Femur (tissue), 1 donor: ENCODE measurements at places on chromosomes 4 and X.

DNA sequence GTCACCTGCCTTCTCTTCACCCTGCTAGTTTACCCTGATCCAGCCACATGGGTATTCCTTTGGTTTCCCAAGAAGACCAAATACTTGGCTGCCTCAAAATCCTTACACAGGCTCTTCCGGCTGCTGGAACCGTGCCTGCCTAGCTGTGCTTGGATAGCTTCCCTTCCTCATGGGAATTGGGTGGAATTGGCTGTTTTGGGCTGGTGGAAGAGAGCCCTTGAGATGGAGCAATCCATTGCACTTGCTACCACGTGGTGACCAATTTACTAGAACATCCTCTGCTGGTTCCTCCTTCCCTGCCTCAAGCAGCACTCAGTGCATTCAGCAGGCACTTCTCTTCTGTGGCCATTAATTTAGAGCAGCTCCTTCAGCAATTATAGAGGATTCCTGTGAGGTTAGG is 119.3 kb upstream of the AP1S2 start:
- no peak for DNase-seq

DNA sequence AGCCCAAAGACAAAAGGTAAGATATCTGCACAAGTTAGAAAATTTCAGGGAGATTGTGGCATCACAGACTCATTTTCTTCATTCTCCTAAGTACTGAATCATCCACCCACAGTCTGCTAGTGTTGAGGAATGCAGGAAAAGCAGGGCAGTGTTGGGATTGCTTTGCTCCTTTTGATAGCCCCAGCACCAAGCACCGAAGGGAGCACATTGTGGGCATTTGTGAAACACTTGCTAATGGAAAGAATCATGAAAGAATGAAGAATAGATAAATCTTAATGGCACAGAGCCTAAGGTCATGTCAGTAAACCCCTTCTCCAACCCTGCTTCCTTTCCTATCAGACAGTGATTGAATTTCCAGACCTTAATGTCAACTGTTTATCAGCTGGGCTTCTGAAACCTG is 103.1 kb upstream of the GPRIN3 start:
- no peak for DNase-seq

DNA sequence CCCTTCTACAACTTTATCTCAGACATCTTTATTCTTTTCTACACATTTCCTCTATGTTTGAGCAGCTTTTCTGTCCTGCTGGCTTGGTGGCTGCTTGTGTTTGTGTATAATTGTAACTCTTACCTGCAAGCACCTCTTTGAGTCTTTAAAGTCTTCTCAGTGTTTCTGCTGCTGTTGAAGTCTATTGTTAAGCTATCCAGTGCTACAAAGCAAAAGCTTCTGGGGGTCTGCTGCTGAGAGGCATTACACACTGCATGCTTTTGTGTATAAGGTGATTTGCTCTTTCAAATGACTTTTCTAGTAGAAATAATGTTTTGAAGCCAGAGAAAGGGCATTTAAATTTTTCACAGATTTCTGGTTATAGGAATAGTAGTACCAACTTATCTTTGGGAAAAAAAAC is 241.8 kb downstream of the DTHD1 start:
- no peak for DNase-seq

DNA sequence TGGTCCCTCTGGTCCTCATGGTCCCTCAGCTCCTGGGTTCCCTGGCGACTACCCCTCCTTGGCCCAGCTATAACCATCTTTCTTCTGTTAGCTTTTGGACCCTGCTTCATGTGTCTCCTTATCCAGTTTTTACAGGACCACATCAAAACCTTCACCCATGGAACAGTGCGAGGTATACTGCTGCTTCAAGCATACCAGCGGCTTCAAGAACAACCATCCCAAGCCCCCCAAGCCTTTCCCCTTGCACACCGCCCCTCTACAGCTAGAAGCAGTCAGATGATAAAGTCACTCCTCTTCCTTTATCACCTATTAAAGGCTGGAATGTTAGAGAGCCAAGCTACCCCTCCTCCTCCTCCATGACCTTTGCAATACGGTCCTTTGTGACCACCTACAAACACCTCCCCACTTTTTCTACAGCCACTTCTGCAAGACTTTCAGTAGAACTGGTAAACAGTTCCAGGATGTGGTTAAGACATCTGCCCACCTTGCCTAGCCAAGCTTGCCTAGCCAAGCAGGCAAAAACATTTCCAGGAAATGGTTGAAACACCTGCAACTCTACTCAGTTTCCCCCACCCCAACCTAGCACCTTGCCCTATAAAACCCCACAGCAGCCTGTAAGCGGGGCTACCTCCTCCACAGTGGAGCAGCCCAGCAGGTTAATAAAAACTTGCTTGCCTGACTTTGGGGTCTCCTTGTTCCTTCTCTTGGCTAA is 125.7 kb downstream of the ZC4H2 start:
- DNase-seq = no peak

DNA sequence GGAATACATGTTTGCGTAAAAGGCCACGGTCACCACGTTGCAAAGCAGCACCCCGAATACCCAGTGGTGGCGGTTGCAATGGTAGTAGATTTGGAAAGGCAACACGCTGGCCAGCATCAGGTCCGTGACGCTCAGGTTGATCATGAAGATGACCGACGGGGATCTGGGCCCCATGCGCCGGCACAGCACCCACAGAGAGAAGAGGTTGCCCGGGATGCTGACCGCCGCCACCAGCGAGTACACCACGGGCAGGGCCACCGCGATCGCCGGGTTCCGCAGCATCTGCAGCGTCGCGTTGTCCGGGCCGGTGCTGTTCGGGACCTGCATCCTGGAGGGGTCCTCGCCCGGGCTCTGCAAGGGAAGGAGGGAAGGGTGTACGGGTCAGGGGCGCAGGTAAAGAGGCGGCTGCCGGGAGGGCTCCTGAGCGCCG is 13.5 kb upstream of the ASMTL start:
- no peak for DNase-seq

GRCh38 chr4:154476232-154476631 is 15.4 kb downstream of the DCHS2 start:
- DNase-seq = no peak

DNA sequence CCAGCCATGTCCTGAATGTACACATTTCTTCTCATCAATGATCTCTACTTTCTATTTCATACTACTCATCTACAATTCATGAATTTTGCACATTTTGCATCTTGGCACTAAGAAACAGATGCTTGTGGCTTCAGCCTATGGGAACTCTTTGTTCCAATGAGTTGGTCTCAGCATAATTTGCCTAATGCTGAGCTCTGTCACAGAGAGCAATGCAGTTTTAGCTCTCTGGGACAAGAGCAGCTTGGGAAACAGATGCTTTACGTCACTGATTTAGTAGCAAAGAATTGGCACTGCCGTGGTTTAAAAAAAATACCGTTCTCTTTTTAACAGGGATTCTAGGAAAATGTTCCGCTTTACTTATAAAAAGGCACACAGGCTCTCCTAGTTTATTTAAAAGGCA is 162.4 kb downstream of the WDFY3 start:
- DNase-seq = no peak

DNA sequence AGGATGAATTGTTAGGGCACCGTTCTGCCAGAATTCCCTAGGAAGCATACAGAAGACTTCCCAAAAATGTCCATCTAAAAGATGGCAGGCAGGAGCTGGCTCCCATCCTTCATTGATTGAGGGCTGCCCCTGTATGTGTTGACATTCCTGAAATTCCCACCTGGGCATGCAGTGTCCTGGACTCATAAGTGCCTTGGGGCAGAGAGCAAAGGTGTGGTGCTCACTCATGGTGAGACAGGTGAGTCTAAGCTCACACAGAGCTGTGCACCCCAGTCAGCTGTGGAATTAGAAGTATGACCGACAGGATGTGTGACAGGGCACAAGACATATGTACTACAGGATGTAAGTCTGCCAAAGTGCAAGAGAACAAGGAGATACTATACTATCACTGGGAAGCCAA is 271.9 kb downstream of the MID1IP1 start:
- DNase-seq = no peak

DNA sequence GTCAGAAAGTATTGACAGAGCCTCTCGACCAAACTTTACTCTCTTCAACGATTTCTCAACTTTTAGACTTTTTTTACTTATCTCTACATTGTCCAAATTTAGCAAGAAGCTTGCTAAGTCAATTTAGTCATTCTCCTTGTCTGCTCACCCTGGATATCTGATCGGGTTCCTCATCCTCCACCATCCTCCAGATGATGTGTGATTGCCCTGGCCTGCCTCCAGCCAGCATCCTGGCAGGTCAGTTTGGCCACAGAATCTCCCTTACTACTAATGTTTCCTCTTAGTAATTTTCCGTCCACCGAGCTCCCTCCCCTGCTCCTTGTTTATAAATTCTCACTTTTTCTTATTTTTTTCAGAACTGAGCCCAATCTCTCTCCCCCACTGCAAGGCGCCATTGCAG is 167.9 kb upstream of the ZFP42 start:
- no peak for DNase-seq

DNA sequence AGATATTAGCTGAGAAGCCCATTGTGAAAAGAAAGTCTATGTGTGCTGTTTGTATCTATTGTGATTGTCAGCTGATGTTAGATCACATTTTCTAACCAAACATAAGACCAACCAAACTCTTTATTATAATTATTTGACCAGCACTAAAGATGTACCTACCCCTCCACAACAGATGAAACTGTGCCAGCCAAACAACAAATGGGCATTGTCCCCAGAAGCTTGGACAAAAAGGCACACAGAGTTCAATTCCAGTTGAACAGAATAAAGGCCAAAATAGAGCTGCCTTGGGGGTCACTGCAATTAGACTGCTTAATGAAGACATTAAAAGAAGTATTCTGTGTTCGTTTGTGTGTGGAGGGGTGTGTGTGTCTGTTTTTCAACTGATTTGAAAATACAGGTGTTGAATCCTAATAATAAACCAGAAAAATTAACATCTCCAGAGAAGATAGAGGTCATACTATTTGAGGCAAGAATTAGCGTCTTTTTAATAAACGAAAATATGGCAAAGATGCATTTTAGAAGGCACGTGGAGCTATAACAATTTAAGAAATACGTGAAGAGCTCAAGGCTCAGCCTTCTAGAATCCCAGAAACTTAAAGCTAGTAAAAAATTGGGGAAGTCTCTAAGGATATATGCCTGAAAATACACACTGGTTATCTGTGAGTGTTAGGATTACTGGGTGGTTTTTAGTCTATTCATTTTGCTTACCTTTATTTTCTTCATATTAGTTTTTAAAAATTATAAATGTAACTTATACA is 2.2 kb downstream of the SPP1 start:
- no peak for DNase-seq

DNA sequence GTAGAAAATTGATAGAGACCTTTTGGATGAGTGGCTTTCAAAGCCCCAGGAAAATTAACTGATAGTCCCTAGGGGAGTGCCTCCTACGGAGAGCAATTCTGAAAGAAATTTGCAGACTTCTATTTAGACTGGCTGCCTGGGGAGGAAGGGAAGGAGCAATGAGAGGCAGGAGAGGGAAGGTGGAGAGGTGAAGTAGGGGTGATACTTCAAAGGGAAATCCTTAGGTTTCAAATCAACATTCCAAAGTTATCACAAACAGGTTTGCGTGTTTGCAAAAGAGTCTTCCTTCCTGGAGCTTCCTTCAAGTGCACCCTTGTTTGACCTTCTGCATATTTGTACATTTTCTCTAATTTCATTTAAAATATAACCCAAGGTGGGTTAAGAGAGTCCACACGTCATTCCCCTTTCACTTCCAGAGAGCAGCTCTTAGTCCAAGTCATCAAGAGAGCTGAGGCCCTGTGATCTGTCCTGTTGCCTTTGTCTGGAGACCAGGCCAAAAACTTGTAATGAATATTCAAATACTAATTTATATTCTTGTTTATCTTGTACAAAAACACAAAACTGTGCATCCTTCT is 157.8 kb downstream of the CLCN4 start:
- DNase-seq = no peak

DNA sequence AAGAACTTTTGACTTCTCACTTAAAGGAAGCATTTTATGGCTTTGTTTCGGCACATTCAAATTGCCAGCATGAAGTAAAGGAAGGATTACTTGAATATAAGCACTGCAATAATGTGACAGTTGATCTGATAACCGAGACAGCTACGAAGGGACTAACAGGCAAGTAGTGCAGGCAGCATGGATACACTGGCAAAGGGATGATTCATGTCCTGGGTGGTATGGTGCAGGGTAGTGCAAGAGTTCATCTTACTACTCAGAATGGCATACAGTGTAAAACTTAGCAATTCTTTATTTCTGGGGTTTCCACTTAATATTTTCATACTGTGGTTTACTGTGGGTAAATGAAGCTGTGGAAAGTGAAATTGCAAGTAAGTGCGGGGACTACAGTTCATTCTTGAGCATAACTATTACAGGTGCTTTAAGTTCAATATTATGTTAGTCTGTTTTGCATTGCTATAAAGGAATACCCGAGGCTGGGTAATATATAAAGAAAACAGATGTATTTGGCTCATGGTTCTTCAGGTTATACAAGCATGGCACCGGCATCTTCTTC is 611.8 kb downstream of the SPOCK3 start:
- DNase-seq = no peak

DNA sequence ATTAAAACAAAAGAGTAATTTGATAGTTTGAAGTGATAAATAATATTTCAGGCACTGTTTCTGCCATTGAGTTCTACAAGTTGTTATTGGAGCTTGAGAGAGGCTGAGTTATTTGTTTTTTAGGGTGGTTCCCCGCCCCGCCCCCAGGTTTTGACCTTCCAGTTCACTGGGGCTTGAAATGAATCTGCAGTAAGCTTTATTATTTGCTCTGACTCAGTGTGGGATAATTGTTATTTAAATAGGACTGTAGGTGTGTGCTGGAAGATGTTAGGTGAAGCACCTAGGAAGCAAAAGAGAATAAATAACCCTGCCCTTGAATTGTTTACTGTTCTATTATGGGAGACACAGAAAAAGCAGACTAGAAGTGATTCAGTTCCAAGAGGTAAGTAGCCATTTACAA is 81.2 kb upstream of the KCNIP4 start:
- DNase-seq = no peak

GRCh38 chr4:151785484-151786157 is 24.8 kb upstream of the GATB start:
- no peak for DNase-seq

DNA sequence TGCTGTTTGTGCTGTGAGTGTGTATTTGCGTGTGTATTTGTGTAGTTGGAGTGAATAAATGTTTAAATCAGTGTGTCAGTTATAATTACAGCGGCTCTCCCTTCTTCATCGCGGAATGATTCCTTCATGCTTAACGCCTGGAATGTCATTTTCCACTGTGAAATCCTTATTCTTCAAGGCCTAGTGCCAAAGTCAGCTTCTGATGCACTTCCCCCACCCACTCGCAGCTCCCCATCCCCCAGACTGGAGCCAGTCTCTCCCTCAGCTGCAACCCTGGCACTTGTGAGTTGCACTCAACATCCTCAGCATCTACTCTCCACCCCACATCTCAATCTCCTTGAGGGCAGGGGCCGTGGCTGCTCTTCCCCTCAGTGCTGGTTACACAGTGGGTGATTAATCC is 583.0 kb downstream of the BCOR start:
- DNase-seq = no peak
